Choroid plexus epithelial cell (primary cell): ENCODE measurements at places on chromosomes 16 and 17.
A peak's percentile ranks its signal among the peaks of the same experiment; 100 is the strongest.

DNA sequence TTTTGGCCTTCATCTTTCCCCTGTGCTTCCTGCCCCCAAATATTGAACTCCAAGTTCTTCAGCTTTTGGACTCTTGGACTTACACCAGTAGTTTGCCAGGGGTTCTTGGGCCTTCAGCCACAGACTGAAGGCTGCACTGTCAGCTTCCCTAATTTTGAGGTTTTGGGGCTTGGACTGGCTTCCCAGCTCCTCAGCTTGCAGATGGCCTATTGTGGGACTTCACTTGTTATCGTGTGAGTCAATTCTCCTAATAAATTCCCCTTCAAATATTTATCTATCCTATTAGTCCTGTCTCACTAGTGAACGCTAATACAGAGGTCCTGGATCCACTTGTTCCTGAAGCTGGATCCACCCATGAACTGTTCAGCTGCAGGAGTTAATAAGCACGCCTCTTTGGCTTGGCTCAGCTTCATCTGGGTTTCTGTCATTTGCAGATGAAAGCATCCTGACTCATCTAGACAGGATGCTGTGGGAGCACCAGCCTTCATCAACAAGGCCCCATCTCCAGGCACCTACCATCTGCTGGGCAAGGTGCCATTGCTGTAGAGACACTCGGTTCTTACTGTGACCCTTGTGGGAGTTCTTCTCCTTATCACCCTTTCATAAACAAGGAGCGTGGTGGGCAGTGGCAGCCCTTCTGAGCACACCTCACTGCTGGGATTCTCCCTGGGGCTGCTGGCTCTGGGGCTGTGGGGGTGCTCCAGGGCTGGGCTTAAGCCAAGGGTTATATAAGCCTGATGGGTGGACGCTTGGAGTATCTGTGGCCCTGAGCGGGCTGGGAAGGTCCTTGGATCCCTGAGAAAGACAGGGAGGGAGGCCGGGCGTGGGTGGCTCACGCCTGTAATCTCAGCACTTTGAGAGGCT lies 23.1 kb downstream of the LAT start:
- peak; percentile 72 for DNase-seq

- DNase-seq = no peak
Observed at GRCh38 chr17:6497496-6498221, 53.4 kb downstream of the PIMREG start.

DNA sequence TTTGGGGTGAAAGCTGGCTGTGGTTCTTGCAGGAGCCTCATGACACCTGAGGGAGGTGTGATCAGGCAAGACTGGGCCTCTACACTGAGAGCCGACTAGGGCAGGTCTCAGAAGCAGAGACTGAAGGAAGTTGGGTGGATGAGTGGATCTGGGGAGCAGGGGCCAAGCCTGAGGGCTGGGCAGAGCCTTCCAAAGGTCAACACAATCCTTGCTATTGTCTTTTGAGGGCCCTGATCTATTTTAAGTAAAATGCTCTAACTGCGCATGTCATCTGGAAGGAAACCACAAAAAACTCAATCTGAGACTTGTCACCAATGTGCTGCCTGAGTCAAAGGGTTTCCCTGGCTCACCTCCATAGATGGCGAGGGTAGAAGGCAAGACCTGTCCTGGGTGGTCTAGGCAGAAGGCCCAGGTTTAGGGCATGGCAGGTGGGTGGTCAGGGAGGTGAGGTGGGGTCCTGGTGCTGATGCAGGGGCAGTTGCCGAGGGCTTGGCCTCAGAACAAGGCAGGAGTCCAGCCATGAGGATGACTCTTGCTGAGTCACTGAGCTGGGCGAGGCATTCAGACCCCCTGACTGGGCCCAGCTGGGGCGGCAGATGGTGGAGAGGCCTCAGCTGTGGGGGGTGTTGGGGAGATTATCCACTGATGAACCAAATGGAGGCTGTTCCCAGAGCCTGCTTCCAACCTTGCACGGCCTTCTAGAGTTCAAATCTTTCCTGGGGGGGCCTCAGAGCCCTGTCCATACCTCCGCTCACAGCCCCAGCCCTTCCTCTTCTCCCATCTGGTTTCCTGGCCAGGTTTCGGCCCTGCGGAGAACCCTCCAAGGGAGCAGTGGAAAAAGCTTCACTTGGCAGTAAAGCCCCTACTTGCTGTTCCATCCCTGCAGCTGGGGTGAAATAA lies 5.1 kb downstream of the MVP start:
- DNase-seq = peak; percentile 87

DNA sequence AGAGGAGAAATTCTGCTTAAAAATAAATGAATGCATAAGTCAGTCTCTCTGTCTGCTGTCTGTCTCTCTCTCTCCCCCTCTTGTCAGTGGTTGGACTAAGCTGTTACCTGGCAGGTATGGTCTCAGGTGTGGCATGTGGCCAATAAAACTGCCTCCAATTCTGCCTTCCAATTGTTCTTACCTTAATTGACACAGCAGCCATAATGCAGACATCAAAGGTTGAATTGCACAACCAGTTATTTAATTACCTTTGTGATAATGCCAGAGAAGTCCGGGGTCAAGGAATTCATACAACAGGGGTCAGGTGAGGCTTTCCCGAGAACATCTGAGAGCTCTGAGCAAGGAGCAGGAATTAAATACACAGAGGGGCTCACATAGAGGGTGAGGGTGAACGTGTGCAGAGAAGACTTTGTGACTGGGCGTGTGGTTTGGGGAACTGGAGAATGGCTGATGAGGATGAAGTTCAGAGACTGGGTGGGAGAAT lies 78.8 kb upstream of the CDYL2 start:
- DNase-seq = no peak

- DNase-seq = no peak
Observed at GRCh38 chr16:1338855-1339675, 5.6 kb downstream of the BAIAP3 start.

GRCh38 chr16:4465977-4466779 lies 8.2 kb downstream of the NMRAL1 start:
- no peak for DNase-seq

DNA sequence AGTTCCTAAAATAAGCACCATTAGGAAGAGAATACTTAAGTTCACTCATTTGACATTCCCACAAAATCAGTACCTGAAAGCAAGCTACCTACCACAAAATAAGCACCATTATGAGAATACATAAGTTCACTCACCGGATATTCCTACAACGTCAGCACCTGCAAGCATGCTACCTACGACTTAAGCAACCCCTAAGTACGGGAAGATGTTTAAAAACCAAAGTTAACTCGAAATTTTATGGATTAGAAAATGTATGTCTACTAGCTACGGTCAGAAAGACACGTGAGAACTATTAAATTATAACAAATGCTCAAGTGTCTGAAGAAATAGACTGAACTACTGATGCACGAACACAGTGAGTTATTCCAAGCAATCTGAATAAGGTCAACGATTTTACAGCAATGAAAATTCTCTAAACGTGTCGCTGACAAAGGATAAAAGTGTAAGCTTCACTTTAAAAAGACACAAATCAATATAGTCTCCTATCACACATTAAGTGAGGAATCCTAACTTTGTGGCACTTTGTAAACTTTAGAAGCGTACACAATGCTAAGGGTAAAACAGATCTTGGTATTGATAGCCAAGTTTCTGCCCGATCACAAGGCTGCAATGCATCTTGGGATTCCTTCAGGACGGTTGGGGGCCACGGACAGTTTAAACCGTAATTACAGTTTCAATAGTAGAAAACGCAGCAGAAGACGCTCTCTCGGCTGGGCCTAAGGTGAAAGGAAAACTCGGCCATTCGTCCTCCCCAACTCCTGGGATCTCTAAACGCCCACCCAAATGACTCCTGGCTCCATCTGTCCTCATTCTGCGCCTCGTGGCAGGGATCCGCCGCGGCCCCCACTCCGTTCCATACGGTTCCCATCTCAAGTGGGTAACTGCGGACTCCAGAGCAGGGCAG lies 1.3 kb downstream of the GSPT1 start:
- DNase-seq = peak; percentile 57

DNA sequence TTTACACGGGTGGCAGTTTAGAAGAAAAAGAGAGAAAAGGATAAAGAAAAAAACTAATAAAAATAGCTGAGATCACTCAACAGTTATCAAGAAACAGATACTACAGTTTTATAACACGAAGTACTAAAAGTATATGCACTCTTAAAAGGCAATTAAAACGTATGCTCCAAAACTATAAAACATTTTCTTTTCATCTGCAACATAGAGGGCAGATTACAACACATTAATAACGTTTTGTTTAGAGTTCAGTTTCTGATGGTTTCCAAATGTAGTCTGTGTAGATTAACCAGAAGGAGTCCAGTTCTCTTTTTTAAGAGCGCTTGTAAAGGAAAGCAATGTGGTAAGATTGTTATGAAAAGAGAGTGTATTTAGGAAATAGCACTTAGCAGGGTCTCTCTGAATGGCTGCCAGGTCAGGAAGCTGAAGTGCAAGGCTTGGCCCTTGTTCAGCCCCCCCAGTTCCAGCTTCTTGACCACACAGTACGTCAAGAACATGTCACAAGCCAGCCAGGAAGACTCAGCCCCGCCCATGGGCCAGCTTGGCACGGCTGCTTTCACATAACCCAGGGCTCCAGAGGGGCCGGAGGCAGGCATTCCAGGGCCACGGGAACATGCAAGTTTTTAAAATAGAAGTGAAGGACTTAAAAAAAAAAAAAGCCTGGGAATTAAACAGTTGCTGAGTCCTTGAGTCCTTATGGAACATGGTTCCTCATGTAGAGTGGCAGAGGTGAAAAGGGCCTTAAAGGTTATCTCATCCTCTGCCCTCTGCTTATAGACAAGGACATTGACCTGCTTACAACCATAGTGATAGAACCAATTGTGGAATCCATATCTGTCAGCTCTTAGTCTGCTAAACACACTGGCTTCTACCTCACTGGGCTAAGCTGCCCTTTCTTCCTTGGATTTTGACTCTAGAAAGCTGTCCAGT lies 147.4 kb upstream of the TBX2 start:
- peak; percentile 100 for DNase-seq

DNA sequence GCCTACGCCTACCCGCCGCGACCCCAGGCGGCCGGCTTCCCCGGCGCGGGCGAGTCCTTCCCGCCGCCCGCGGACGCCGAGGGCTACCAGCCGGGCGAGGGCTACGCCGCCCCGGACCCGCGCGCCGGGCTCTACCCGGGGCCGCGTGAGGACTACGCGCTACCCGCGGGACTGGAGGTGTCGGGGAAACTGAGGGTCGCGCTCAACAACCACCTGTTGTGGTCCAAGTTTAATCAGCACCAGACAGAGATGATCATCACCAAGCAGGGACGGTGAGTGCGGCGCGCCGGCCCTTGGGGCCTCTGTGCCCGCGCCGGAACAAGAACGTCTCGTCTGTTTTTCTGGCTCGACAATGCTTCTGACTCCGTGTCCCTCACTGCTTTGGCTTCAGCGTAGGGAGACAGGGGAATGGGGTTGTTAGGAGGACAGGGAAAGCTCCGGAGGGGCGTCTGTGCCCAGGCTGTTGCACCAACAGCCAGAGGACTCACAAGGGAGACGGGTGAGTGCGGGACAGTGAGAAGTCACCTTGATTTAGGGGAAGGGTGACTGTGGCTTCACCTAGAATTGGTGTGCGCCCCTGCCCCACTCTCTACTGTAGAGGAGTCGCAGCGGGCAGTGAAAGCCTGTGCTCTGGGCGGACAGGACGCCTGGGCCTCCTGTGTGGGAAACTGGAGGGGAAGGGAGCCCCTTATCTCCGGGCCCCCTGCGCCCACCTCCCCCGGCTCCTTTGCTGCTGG lies 806 bp downstream of the TBX21 start:
- DNase-seq = no peak

DNA sequence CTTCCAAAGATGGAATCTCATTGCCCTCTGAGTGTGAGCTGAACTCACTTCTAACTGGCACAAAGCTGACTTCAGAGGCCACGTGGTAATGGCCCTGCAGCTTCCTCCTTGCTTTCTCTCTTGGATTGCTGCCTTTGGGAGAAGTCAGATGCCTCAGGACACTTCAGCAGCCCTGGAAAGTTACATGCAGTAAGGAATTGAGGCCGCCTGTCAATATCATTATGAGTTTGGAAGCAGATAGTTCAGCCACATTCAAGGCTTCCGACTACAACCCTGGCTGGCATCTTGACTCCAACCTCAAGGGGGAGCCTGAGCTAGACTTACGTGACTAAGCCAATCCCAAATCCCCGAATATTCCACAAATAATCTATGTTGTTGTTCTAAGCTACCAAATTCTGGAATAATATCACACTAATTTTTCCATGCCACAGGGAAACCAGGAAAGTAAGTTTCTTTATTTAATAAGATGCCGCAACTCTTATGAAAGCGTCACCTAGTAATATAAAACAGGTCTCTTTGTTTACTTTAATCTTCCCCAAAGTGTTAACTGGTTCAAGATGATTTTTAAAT lies 13.6 kb downstream of the CEP20 start:
- peak; percentile 88 for DNase-seq

GRCh38 chr16:24493821-24494220 lies 45.5 kb upstream of the RBBP6 start:
- DNase-seq = no peak

- no peak for DNase-seq
Observed at GRCh38 chr16:35523991-35524390, 2064.6 kb downstream of the TP53TG3F start.
